ENCODE measurements at places on chromosomes 4 and X.

- no peak for DNase-seq
Measured at GRCh38 chrX:7647831-7648230, 195.1 kb upstream of the VCX start.

DNA sequence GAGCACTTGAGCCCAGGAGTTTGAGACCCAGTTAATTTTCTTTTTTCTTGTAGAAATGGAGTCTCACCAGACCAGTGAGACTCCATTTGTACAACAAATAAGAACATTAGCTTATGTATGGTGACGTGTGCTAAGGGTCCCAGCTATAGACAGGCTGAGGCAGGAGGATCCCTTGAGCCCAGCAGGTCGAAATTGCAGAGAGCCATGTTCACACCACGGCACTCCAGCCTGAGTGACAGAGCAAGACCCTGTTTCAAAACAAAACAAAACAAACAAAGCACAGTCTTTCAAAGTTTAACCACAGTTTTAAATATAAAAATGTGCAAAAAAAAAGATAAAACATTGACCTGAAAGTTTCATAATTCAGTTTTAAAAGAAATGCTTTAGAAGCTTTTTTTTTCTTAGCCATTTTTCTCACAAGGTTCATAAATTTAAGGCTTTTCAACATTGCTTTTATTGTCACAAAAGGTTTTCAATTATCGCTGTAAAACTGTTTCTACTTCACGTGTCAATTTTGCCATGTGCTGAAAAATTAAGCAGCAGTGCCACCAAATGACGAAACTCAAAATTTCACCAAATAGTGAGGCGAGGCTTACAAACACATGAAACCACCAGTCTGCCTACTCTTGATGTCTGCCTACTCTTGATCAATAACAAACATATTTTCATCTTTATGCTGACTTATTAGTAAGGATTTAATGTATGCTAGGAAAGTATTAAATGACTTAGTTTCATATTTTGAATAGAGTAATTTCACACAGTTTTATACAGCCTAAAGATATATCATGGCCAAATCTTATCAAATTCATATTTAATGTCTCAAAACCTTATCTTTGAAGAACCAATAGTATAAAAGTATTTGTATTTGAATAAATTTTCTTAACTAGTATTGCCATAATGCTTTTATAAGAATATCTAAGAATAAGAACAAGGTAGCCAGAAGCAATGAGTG is 126.3 kb downstream of the NEK1 start:
- DNase-seq, result no peak

DNA sequence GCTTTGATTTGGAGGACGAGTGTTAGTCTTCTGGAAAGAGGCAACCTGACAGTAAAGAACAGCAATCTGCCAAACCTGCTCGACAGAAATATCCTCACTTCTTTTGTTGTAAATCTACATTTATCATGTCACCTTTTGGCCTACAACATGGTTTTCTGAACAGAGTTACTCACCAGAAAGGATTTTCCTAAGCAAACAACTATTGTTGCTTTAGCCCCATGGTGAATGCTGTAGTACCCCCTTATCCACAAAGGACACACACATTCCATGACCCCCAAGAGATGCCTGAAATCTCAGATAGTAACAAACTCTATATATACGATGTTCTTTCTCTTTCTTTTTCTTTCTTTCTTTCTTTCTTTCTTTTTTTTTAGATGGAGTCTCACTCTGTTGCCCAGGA is 42.7 kb downstream of the TMEM150C start:
- DNase-seq, result no peak

DNA sequence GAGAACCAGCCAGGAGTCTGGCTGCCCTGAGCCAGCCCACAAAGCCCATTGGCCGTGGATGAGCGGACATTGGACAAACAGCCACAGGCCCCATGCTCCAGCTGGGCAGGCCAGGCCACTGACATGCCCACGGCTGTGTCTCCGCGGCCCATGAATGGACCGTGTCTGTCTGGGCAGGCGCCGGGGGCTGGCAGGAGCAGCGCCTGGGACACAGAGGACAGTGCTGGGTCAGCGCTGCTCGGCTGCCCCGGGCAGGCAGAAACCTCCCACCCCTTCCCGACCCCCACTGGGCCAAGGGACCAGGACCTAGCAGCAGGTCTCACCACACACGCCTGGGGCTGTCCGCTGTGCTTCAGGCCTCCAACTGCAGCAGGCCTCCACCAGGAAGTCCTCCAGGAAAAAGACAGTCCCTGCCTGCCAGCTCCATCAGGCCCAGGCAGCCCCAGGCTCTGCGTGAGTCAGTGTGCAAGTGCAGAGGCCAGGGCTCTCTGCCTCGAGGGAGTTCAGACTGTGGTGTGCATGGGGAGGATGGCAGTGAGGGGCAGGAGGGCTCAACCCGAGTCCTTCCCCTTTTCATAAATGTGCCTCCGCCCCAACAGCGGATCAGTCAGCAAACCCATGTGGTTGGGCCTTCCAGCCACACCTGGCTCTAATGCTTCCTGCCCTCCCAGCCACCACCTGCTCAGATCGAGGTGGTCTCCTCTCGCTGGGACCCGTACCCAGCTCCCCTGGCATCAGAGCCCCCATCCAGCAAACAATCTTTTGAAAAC is 17.2 kb upstream of the FGFR3 start:
- DNase-seq, result no peak

DNA sequence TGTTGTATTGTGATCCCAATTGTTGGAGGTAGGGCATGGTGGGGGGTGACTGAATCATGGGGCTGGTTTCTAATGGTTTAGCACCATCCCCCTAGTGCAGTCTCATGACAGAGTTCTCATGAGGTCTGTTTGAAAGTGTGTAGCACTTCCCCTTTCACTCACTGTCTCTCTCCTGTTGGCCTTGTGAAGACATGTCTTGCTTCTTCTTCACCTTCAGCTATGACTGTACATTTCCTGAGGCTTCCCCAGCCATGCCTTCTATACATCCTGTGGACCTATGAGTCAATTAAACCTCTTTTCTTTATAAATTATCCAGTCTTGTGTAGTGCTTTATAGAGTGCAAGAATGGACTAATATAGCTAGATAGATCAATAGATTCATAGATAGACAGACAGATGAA is 230.0 kb downstream of the MAGEE1 start:
- DNase-seq, result no peak

DNA sequence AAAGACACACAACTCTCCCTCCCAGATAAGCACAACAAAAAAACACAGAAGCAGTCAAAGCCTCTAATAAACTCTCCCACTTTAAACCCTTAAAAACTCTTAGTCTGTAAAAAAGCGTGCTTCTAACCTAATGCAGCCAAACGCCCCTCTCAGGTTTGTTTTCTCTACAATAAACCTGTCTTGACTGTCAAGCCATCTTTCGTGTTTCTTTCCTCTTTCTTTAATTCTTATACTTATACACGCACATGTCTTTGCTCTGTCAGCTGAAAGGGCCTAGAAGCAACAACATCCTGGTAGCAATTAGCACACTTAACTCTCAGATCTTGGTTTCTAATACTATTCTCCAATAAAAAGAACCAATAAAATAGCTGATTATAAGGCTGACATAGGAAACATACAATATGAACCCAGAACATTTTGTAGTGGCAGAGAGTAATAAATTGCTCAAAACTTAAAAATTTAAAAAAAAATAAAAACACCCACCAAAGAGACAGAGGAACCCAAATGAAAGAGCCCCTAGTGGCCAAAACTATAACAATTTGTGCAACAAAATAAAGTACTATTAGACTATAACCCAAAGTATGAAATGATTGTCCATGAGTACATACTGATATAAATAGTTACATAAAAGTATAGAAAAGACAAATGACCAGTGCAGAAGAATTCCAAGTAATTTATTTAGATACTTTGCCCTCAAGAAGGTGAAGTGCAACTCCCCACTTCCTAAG is 440.4 kb upstream of the ADGRL3 start:
- no peak for DNase-seq

DNA sequence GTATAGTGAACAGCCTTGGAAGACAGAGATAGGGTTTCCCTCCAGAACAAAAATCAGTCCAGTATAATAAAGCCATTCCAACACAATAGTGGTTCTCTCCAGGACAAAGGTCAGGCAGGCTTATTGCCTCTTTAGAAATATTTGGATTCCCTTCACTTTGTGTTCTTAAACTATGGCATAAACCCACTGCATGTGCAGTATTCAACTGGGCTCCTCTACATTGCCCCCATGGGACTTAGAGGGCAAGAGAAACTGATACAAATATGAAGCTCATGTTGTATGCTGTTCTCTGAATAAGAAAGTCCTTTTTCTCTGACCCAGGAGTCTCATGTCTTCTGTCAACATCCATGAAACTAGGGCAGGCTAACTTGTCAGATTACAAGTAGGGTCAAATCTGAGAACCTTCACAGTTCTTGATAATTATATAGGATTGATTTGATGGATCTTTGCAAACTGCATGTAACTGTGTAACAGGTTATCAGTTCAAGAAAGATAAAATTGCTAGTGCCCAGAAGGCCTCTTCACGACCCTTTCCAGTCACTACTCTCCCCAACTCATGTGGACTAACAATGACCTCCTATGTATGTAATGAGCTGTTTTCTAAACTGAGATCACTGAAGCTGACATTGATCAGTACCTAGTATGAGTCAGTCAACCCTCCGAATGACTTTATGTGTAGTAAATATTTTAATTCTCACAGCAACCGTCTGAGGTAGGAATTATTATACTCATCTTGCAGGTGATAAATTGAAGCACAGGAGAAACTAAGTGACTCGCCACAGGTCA is 31.9 kb upstream of the FAM9C start:
- DNase-seq, result no peak

DNA sequence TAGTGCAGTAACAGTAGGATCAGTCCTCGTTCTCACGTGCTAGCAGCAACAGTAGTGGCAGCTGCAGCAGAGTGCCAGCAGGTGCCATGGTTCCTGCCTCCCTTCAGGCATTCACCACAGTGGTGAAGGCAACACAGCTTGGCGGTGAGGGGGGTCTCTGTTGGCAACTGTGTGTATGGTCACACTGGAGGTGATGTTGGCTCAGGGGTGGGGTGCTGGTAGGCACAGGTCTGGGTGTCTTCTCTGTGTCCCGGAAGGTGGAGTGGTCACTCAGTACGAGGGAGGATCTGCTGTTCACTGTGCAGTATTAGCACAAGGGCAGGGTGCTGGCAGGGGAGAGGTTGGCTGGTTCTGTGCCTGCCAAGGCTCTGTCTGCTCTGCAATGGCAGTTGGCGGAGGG is 671.8 kb downstream of the CCSER1 start:
- no peak for DNase-seq

DNA sequence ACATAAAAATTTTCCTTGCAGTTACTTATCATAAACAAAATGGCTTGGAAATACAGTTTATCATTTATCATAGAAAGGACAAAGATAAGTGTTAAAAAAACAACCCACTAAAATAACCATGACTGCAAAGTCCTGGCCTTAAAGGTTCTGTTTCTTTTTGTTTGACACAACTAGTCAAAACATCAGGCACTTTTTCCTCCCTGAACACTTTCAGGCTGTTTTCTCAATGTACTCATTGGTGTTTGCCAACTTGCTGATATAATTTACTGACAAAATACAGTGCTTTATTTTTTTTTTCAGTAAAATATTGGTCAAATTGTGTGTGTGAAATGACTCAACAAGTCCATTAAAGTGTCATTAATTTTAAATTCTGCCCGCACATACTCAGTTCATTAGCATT is 156.6 kb downstream of the ADGRL3 start:
- DNase-seq, result no peak

GRCh38 chr4:84965553-84966381 is 723 bp downstream of the WDFY3 start:
- DNase-seq, result no peak

DNA sequence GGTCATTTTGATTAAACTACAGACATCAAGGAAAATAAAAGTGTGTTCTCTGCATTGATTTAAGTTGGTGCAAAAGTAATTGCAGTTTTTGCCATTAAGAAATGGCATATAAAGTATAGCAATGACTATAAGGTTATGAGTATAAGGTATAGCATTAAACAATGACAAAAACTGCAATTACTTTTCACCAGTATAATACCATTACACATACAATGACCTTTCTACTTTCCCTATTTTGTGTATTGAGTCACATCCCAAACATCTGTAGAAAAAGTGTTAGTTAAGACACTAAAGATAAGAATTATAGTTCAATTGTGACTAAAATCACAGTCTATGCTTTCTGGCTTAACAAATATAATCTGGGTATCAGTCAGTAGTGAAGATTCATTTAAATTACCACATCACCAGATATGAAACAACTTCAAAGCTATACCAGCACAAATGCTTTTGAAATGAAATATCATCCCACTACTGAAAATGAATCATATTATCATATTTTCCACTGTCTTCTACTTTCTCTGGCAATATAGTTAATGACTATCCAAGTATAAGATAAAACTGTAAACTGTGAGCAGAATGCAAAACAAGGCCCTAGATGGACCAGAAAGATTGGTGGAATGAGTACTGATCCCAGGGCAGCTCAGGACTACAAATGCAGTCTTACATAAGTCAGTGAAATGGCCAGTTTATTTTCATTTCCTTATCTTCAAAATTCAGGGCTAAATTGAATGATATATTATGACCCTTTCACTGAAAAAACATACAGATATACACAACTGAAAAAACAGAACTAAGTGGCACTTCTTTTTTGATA is 241.1 kb downstream of the ANTXR2 start:
- no peak for DNase-seq

- DNase-seq, result no peak
Measured at GRCh38 chr4:139736661-139737060, 71.0 kb downstream of the MGST2 start.

DNA sequence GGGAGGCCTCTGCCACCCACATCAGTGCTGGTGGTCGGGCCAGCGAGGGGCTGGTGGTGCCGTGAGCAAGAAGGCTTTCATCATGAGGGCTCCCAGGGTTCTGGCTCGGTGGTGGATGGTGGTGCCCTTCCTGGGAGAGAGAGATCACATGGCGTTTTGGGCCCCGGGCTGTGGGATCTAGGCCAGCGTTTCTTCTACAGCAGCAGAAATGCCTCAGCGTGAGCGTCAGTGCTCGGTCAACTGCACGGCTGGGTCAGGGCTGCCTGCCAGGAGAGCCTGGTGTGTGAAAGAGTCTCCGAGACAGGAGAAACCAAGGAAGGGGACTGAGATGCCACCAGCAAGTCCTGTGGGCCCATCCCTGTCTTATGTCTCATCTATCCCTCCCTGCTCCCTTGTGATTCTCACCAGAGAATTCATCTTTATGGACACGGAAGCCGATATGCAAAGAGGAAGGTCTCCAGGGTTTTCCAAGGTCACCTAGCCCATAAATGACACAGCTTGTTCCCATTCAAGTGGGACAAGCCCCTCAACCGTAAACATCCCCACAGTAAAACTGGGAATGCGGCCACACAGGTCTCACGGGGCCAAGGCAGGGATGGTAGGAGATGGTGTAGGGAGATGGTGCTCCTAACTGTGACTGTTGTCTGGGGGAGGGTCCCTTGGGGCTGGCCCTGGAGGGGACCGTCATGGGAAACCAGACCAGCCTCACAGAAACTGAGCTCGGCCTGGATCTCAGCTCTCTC is 99.2 kb downstream of the SORCS2 start:
- DNase-seq, result no peak

- no peak for DNase-seq
Measured at GRCh38 chr4:58936436-58936835, 1826.3 kb upstream of the IGFBP7 start.

- no peak for DNase-seq
Measured at GRCh38 chr4:68963374-68963773, 11.8 kb upstream of the UGT2A3 start.

- no peak for DNase-seq
Measured at GRCh38 chr4:687971-688853, 739 bp downstream of the SLC49A3 start.

GRCh38 chrX:111052478-111052877 is 43.5 kb upstream of the PAK3 start:
- no peak for DNase-seq
